ENCODE measurements at places on chromosomes 7 and 10.

GRCh38 chr7:147567043-147567442, 1023.5 kb upstream of the C7orf33 start:
- DNase-seq, result no peak

GRCh38 chr7:44376429-44377133, 51.2 kb upstream of the CAMK2B start:
- no peak for DNase-seq

DNA sequence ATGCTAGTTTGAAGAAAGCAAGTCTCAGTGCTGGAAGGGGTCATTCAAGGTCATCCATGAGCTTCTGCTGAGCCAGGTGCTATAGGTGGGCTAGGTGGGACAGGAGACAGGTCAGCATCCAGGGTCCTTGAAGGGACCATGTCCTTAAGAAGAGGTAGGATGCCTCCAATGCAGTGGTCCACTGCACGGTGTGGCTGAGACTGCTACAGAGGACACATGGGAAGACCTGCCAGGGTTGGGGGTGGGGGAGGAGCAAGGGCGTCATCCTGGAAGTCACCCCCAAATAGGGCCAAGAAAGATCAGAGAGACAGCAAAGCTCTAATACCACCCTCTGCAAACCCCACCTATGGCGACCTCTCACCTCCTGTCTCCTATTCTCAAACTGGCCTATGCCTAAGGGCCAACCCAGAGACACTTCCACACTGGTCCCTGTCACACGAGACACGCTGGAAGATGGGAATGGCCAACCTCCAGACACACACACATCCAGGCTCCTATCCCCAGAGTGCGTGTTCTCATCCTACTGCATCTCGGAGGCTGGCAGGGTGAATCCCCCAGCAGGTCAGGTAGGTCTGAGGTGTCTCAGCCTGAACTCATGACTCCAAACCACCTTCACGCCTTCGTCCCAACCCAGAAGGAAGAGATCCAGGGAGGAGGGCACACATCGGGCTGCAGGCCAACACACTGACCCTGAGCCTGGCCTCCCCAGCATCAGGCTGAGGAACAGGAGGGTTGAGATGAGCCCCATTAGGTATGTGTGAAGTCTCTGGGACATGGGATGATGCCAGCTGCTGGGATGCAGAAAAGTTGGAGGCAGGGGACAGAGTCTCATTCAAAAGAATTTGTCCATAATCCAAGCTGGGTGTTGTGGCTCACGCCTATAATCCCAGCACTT, 5.6 kb upstream of the PPP1R35 start:
- DNase-seq, result no peak

GRCh38 chr7:2354939-2355704, 495 bp downstream of the EIF3B start:
- no peak for DNase-seq

DNA sequence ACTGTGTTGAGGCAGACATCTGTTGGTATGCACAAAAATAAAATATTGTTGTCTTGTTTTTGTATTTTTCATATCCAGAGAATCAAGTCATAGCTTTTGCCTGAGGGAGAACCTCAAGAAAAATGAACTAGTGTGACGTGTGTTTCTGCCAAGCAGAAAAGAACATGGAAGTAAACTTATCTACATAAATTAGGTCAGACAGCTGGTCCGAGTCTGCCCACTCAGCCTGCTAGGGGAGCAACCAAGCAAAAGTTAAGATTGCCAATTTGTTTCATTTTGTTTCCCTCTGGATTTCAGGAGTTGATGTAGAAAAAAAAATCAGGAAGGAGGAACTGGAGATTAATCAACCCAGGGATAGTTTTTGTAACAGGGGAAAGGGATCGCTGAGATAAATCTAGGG, 572.4 kb upstream of the LRRTM3 start:
- no peak for DNase-seq

GRCh38 chr7:107661081-107661864, 645 bp downstream of the SLC26A4 start:
- DNase-seq, result peak; percentile 14

GRCh38 chr10:133275684-133276092, 980 bp downstream of the ADAM8 start:
- no peak for DNase-seq

DNA sequence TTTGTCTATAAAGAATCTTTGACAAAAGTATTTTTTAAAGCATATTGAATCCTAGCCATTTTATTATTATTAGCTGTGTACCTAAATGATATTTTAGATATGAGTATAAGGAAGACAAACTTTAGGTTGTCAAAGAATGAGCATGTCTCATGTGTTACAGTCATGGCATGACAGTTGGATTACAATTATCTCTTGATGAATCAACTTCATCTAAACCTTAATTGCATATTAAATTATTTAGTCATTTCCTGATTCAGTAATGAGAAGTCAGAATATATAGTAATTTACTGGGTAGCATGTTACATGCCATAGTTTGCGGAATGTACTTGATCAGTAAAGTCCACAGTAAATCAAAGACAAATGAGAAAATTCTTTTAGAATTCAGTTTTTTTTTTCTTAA, 59.2 kb downstream of the MAPK8 start:
- no peak for DNase-seq

DNA sequence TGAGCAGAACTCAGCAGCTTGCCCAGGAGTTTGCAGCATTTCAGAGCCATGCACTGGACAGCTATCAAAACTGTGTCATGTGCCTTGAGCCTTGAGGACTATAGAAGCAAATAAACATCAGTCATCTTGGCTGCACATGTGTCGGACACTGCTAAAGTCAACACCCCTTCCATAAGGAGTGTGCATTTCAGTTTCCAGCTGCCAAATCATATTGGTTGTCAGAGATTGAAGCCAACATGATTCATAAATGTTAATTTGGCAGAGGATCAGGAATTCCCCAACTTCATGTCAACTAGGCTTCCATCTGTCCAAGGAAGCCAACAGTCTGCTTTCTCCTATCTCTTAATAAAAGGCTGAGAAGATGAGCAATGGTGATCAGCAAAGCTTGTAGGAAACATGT, 32.8 kb downstream of the SLC16A12 start:
- no peak for DNase-seq

- no peak for DNase-seq
Measured at GRCh38 chr10:9786576-9786975, 1231.1 kb upstream of the CELF2 start.

DNA sequence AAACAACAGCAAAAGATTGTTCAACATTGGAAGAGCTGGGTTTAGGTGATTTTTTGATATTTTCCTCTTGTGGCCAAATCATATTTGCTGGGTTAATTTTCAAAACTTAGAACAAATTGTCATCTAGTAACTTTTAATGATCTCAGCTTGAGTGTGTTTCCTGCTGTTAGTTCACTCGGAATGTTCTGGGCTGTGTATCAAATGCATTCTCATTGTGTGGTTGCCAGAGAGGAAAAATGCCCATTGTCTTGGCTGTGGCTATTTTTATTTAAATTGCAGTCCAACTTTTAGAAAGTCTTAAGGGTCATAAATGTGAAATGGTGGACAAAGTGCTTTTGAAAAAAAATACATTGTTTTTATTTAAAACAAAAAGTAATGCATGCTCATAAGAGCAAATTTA, 542.0 kb downstream of the TNS3 start:
- no peak for DNase-seq

DNA sequence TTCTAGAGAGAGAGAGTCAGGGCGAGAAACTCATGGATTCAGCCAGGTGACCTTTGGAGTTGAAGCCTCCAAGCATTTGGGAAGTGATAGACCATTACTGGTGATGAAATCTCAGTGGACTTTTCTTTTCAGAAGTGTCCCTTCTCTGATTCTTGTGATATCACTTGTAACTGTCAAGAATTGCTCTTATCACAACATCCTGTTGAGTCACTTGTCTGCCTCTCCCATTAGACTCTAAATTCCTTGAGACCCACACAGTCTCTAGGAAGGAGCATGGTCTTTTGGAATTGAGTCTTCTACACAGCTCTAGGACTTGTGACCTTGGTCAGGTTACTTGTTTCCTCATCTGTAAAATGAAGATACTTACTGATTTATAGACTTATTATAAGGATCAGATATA, 81.0 kb downstream of the CFAP58 start:
- DNase-seq, result no peak

DNA sequence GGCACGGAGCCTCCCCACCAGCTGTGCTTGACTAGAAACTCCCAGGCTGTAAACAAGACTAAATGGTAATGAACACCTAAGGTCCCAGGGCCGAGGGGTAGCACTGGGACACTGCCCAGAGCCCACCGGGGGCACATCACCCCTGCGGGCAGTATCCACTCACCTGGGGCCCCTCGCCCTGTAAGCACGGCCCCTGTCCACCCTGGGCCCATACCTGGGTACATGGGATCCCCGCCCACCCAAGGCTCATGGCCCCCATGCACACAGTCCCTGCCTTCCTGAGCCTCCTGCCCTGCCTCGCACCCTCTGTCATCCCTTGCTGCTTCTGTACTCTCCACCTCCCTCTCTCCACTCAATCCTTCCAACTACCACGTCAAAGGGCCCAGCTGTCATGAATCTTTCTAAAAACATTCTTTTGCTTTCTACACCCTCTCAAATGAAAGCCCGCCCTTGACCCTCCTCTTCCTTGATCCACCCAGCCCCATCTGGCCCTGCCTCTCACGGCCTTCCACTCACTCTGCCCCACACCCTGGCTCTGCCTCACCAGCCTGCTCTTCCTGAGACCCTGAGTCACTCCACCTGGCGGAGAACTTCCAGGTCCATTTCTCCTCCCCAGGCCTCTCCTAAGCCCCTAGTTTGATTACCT, 173.1 kb downstream of the PARD3 start:
- DNase-seq, result no peak

- DNase-seq, result no peak
Measured at GRCh38 chr10:110274072-110274627, 30.6 kb downstream of the SMNDC1 start.

DNA sequence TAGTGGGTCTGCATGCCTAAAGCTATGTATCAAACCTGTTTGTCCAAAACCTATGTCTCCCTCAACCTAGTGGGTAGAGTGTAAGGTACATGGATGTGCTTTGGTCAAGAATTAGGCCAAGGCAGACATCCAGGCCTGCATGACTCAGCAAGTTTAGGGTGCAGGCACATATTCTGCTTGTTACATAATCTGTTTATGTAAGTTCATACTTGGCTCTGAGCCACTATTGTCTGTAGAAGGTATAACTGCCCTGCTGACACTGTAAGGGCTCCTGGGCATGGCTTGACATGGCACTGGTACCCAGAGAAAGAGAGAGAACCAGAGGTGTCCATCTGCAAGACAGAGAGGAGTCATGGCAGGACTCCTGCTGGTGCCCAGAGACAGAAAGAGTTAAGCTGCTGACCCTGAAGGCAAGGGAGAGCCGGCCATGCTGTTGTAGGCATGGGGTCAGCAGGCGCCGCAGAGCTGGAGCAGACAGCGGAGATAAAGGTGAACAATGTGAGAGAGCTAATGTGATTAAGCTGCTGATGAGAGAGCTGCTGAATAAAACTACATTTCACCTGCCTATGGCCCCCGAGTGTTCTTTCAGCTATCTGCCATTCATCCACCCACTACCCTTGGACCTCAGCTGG, 118.5 kb upstream of the TMEM106B start:
- DNase-seq, result no peak

- no peak for DNase-seq
Measured at GRCh38 chr10:78188446-78188845, 154.8 kb downstream of the RPS24 start.

DNA sequence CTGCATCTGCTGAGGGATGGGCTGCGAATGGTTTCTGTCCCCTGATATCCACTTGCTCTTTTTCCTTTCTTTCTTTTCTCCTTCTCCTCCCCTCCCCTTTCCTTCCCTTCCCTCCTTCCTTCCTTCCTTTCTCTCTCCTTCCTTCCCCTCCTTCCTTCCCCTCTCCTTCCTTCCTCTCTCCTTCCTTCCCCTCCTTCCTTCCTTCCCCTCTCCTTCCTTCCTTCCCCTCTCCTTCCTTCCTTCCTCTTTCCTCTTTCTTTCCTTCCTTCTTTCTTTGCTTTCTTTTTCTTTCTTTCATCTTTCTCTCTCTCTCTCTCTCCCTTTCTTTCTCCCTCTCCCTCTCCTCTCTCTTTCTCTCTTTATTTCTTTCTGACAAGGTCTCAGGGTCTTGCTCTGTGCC, 20.2 kb upstream of the SPDYE1 start:
- DNase-seq, result no peak
